ENCODE measurements at places on chromosomes 7 and 10.

GRCh38 chr7:150465414-150465813 is 15.0 kb downstream of the GIMAP8 start:
- no peak for DNase-seq

GRCh38 chr7:139620676-139621344 is 97.3 kb downstream of the CLEC2L start:
- no peak for DNase-seq

GRCh38 chr7:50531401-50531911 is 33.7 kb downstream of the DDC start:
- DNase-seq, result no peak

DNA sequence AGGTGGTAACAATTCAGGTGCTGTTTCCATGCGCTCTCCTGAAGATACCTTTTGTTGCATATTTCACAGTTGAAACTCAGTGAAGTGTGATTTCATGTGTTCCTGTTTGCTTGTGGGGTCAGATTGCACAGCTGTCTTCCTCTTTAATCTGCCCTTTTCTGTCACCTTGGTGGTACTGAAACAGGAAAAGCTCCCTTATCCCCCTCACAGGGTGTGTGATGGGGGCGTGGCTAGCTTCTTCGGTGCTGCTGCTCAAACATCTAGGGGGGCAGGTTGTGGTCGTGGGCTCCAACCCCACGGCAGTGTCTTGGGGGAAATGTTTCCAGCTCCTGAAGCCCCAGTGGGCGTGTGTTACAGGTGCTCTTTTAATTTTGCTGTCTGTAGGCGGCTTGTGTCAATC is 107.4 kb upstream of the KLF14 start:
- DNase-seq, result no peak

DNA sequence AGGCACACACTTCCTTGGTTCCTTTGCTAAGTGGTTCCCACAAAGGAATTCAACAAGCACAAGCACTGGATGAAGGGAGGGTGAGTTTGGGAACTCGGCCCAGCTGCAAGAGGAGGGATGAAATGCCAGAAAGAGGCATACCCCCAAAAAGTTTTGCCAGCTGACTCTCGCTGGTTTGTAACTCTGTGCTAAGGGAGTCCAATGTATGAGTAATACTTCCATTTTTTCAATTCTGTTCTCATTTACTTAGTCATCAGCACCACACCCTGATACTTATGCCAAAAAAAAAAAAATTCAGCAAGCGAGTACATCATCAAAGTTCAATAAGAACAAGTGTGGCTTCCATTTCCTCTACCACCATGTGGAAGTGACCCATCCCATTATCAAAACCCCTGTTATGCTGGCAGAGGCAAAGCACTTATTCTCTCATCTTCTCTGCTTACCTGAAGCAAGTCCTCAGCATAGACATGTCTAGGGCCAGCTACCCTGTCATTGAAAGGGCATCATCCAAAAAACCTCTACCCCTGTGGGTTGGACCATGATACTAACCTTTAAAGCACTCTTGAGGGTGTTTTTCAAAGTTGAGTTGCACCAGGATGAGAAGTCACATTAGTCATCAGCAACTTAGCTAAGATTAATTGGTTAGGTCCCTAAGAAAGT is 6.9 kb upstream of the HYCC1 start:
- DNase-seq, result peak; percentile 10

DNA sequence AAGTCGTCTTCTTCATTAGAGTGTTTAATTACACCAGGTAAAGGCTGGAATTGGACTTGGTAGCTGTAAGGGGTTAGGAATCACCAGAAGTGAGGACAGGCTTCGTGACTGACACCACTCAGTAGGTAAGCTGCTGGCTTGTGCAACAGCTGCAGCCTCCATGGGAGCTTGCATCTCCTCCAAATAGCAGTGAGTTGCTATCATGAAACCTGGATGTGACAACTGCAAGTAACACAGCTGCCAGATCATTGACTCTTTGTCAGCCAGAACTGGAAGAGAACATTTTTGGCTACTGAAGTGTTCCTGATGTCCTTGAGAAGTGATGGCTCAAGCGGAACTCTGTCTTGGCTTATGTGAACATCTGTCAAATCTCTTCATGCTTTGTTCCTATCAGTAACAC is 64.1 kb upstream of the MSRB2 start:
- DNase-seq, result no peak

DNA sequence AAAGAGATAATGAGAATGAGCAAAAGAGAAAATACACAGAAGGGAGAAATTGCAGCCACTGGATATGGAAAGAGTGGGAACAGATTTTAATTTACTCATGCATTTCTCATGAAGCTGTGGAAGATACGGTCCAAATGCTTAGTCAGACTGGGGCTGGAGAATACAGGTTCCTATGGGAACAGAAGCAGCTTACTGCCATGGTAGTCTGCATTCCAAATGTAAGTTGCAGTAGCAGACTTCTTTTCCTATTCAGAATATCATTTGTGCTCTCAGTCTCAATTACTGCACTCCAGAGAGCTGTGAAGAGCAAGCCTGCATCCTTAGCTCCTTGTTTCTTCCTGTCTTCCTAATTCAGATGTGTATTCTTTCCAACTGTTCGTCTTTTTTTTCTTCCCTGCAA is 190.8 kb upstream of the TMEM196 start:
- DNase-seq, result no peak

DNA sequence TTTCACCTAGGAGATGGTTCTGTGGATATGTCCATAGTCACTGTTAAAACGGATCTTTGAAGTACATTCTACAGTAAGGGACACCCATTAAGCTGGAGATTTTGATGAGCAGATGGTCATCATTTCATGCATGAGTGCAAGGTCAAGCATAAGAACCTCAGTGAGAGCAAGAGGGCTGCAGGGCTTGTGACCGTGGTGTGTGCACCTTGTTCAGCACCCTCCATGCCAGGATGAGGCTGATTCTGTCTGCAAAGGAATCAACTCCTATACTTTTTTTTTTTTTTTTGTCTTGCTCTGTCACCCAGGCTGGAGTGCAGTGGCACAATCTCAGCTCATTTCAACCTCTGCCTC is 17.6 kb downstream of the PDSS1 start:
- no peak for DNase-seq

DNA sequence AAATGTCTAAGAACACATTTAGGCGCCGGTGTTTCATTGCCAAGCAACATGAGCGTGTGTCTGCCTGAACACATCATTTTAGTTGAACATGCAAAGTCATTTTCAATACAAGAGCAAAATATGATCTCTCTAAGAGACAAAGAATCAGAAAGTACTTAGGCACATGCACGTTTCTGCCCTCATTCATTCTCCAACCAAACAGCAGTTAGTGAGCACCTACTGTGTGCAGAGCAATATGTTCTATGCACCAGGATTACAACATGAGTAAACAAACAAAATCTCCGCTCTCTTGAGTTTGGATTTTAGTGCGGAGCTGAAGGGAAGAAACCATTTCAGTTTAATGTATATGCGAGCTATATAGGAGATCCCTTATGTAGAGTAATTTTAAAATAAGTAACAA is 71.6 kb upstream of the KLF6 start:
- no peak for DNase-seq
